CD8-positive, alpha-beta T cell (primary cell): ENCODE measurements at places on chromosomes 6 and 20.

DNA sequence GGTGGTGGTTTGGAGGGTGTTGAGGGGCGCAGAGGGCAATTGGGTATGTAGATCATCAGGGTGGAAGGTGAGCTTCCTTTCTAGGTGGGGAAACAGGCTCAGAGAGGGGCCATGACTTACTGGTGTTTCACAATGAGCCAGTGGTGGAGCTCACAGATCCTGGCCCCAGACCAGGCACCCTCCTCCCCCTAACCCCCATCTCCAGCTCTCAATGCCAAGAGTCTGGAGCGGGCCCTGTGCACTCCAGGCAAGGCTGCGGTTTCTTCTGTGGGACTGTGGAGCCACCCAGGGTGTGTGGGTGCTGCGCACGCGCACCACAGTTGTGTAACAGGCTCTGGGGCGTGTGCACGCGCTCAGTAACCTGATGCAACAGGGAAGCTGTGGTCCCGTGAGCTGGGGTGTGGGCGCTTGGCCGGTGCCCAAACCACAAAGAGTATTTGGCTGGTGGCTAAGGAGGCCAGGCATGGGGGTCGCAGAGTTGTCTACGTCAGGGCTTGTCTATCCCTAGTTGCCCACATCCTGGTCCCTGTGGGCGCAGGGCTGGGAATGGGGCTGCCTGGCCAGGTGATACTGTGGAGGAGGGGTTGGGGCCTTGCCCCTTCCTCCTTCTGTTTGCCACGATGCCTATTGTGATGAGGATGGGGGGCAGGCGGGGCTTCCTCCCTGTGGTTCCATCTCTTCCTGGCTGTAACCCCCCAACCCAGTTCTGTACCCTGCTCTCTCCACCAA is 37.5 kb upstream of the MRPS18A start:
- DNase-seq = peak; percentile 66

- no peak for DNase-seq
Measured at GRCh38 chr20:46624946-46625345, 26.3 kb downstream of the SLC13A3 start.

GRCh38 chr6:151317103-151317994 is 74.0 kb downstream of the ZBTB2 start:
- no peak for DNase-seq

- DNase-seq = no peak
Measured at GRCh38 chr6:113758826-113759574, 98.1 kb upstream of the MARCKS start.

- no peak for DNase-seq
Measured at GRCh38 chr20:34312024-34312460, 8.9 kb upstream of the AHCY start.

- DNase-seq = no peak
Measured at GRCh38 chr6:35754452-35755277, 17.8 kb downstream of the ARMC12 start.

DNA sequence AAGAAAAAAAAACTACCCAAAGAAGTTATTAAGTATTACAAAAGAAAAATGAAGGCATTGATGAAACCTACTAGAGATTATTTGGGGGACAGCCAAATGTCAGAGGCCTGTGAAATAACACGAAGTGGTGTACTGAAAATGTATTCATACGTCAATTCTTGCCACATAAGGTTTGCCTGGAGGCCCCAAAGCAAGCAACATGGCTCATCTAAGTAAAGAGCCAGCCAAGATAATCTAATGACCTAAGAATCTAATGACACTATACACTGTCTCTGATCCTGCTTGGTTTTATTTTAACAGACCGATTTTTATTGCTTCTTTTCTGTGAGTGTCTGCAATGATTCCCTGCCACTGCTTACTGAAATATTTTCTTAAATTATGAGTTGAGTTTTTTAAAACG is 34.7 kb downstream of the FILIP1 start:
- DNase-seq = no peak
